ENCODE measurements at places on chromosomes 11 and 22.

DNA sequence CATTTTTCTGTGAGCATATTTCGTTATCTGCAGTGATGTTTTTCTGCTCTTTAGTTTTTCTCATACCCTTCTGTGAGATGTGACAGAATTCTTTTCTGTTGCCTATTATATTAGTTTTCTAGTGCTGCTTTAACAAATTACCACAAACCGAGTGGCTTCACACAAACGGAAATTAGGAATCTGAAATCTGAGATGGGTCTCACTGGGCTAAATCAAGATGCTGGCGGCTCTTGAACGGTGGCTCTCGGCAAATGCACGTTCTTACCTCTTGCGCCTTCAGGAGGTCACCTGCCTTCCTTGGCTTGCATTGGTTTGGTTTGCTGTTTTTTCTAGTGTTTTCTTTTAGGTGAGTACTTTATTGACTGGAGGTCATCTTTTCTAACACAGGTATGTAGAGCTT is 13.0 kb downstream of the ZBED4 start:
- no peak for DNase-seq

GRCh38 chr11:1928470-1928890 is 9.0 kb downstream of the TNNT3 start:
- peak; percentile 16 for DNase-seq

DNA sequence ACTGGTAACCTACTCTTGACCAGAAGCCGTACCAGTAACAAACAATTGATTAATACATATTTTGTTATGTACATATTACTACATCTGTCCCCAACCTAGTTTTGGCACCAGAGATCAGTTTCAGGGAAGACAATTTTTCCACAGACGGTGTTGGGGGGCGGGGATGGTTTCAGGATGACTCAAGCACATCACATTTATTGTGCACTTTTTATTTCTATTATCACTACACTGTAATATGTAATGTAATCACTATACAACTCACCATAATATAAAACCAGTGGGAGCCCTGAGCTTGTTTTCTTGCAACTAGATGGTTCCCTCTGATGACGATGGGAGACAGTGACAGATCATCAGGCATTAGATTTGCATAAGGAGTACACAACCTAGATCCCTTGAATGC is 15.5 kb downstream of the DGCR8 start:
- no peak for DNase-seq

DNA sequence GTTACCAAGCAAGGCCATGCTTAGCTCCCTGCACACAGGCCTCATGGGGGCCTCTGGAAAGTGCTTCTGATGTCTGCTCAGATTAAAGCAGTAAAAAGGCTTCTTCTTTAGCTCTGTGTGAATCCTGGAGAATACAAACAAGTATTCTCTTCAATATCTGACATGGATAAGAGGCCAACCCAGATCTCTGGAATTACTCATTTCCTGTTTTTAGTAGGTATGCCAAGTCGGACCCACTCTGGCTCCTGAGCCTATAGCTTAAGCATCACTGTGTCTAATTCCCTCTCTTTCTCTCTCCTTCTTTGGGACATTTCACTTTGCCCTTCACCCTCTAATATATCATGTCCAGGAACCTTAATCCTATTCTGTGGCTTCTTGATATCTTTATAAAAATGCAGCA is 529.6 kb upstream of the CCDC90B start:
- no peak for DNase-seq

- DNase-seq: no peak
Observed at GRCh38 chr11:115421992-115422689, 82.1 kb downstream of the CADM1 start.

GRCh38 chr22:45218976-45219375 is 21.7 kb downstream of the KIAA0930 start:
- peak; percentile 41 for DNase-seq

DNA sequence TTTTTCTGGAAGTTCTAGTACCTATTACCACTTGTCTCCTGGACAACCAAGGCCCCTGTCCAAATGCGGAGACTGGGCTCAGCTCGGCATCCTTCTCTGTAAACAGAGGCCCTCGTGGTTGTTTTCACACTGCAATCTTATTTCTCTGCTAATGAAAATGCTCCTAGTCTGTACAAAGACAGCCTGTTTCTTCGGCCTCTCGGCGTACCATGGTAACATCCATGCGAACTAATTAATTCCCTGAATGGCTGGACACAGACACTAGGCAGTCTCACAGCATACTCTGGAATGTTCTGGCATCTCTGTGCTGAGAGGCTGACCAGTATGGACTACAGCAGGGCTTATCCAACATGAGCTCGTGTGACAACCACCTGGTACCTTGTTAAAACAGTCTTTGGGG is 5.7 kb downstream of the POLR3H start:
- DNase-seq: no peak

- peak; percentile 79 for DNase-seq
Observed at GRCh38 chr11:66386171-66387069, 14.9 kb upstream of the SLC29A2 start.

DNA sequence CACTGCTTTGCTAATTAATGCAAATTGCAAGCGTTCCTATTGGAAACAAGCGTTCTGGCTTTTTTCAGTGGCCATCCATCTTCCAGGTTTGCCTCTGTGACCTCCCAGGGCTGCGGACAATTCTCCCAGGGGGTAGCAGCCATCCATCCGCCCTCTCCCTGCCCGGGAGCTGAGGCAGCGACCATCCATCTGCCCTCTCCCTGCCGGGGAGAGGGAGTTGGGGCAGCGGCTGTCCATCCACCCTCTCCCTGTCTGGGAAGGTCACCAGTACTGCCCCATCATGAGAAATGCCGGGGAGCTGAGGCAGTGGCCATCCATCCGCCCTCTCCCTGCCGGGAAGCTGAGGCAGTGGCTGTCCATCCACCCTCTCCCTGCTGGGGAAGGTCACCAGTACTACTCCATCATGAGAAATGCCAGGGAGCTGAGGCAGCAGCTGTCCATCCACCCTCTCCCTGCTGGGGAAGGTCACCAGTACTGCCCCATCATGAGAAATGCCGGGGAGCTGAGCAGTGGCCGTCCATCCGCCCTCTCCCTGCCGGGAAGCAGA is 394.7 kb downstream of the BRD1 start:
- DNase-seq: no peak

DNA sequence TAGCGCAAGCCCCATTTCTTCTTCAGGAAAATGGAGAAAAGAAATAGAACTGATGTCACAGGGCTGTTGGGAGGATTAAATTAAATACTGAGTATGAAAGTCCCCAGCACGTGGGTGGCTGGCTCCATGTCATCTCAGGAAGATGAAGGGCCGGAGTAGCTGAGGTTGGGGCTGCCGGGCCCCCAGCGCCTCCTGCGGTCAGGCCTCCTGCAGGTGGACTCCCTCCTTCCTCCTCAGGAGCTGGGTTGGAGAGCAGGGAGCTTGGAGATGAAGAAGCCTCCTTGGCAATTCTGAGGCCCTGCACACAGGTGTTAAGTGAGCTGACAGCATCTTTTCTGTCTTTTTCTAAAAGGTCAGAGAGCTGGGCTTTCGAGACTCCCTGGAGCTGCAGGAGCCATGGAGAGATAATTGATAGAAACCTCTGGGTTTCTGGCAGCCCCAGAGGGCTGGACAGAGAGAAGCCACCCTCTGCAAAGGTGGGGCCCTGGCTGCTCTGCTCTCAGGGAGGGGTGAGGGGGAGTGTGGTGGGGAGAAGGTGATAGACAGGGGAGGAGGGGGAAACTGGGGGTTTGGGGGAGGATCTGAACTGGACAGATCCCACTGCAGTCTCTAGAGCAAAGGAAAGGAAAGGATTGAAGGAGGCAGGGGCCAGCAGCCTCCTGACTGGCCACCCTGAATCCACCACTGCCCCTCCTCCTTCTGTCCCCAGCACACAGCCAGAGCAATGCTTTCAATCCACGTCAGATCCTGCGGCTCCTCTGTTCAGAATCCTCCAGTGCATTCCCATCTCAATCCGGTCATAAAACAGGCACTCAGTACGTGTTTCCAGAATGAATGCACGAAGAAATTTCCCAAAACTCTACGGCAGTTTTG is 210.8 kb downstream of the CEP164 start:
- no peak for DNase-seq

DNA sequence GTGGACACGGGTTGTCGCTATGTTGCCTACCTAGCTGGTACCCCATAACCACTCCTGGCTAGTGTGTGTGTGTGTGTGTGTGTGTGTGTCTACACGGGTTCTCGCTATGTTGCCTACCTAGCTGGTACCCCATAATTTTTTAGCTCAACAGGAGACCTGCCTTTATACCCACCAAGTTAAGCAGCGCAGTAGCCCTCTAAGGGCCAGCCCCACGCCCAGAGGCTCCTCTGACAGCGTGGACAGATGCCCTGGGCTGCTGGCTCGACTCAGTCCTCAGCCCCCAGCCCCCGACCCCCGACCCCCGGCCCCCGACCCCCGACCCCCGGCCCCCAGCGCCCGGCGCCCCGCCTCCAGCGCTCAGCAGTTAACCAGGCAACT is 351 bp upstream of the AKIP1 start:
- no peak for DNase-seq

DNA sequence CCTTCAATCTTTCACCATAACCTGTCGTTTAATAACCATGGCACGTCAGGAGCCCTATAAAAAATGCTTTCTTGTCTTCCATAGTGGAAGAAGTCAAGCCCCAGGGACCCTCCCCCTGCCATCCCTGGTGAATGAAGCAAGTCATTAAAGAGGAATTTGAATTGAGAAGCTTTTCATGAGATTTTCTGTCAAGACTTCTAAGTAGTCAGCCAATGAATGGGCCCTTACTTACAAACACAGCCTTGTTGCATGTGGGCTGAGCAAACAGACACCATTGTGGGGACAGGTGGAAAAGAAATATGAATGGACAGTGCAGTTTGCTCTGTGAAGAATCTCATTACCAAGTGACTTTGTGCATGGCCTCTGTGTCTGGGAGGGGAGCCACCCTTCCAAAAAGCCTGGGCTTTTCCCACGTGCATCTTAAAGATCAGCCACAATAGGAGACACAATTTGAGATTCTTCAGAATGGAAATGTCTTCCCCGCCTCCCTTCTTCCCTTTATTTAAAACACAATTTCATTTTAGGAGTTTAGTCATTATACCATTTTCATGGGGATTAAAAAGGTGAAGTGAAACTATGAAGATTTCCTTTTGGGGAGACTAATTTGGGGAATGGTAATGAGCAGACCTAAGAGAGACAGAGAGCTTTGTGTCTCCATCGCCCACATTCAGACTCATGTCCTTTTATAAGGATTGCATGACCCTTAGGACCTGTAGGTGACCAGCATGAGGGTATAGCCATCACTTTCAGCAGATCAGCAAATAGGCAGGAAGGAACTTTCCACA is 152.0 kb downstream of the LRRC4C start:
- no peak for DNase-seq

- no peak for DNase-seq
Observed at GRCh38 chr11:63779039-63779438, 10.5 kb upstream of the ZFTA start.

Data from CD4-positive, alpha-beta T cell treated with Interleukin-15 for 1 hour (primary cell).